ENCODE measurements at places on chromosomes 11 and 22.

DNA sequence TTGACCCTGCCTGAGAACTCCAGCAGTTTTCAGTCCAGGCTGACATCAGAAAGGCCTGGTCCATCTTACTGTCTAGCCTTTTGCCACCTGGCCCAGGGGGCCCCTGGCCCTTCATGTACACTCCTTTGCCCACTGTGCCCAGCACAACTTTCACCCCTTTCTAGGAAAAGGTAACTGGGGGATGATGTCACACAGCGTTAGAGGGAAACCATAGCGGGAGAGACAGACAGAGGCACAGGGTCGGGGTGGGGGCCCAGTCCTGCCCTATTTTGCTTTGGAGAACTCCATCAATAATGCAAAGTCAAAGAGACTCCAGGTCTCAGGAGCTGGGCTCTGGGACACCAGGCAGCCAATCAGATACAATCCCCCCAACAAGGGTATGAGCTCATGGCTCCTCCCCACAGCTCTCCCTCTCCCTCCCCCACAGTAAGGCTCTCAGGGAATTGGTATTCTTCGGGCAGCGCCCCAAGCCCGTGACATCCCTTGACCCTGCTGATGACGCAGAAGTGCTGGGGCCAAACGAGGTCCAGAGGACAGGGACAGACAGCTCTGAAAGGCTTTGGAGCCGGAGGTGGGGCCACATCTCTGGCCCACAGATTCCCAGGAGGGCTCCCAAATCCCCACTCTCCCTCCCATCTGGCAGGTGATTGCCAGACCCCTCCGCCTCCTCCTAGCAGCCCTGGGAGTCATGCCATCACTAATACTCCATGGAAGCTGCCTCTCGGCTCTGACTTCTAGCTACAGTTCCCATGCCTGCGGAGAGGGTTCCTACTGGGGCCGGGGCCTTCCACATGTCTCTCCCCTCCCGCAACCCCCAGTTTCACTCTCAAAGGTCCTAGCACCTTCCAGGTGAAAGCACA is 5.9 kb downstream of the USP2 start:
- DNase-seq: no peak

DNA sequence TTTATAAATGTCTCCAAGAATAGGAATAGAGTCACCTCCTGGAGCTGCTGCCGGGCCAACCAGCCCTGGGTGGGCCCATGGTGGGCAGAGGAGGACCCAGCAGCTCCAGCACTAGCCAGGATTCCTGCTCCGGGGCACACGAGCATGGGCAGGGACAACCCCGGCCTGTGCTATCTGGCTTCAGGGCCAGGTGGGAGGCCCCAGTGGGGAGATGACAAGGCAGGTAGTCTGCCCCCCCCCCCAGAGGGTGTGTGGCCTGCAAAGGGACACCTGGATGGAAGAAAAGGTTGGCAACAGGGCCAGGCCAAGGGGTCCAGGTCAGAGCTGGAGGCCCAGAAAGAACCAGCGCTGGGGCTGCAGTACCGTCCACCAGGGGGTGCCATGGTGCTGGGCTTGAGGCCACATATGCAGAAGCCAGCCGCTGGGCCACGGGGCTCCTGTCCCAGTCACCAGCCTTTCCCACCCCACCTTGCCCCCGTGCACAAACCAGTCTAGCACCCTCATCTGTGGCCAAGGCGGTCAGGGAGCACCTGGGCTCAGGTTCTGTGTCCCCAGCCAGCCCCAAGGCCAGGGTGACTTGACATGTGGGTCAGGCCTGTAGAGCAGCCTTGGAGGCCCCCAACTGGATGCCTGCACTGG is 3.4 kb downstream of the TSPAN32 start:
- DNase-seq: peak; percentile 90

GRCh38 chr11:85939099-85940015 is 84.2 kb downstream of the CCDC83 start:
- DNase-seq: no peak

- no peak for DNase-seq
Observed at GRCh38 chr22:50628543-50629134, 687 bp upstream of the ARSA start.

DNA sequence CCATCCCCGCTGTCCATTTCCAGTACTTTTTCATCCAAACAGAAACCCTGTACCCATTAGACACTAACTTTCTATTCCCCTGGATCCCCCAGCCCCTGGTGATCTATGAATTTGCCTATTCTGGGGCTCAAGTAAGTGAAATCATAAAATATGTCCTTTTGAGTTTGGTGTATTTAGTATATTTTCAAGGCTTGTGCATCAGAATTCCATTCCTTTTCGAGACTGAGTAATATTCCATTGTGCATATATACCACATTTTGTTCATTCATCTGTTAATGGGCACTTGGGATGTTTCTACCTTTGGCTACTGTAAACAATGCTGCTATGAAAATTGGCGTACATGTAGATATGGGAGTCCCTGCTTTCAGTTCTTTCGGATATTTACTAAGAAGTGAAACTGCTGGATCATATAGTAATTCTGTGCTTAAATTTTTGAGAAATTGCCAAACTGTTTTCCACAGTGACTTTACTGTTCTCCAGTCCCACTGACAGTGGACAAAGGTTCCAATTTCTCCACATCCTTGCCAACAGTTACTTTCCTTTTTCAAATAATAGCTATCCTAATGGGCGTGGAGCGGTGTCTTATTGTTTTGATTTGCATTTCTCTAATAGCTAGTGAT is 16.1 kb downstream of the APLP2 start:
- DNase-seq: no peak

- no peak for DNase-seq
Observed at GRCh38 chr11:118010738-118011461, 24.7 kb downstream of the IL10RA start.

DNA sequence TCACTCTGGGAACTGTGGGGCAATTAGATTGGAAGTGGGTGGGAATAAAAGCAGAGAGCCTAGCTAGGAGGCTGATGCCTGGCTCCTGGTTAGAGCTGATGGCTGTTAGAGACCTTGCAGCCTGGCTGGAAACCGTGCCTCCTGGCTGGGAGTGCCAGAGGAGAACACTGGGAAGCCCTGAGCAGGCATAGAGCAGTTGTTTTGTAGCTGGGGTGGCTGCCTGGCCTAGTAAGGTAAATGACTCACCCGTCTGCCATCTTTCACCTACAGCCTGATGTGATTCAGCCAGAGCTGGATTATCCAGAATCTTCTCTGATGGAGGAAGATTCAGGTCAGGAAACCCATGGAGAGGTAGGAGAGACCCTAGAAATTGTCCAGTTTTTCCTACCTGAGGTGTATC is 6.1 kb downstream of the UQCR10 start:
- DNase-seq: no peak

DNA sequence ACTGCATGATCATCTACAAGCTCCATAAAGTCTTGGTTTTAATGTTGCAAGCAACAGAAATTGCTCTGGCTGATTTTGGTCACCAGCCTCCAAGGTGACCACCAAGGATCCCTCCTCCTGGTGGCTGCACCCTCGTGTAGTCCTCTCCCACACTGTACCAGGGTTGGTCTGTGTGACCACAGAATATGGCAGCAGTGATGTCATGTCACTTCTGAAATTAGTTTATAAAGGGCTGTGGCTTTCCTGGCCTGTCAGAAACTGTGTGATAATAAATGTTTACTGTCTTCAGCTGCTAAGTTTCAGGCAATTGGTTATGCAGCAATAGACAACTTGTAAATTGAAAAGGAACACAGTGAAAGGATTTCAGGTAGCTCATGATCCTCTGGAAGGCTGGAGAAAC is 5.3 kb upstream of the PRDM11 start:
- DNase-seq: no peak

- DNase-seq: no peak
Observed at GRCh38 chr11:62544581-62545436, 1.8 kb downstream of the AHNAK start.

DNA sequence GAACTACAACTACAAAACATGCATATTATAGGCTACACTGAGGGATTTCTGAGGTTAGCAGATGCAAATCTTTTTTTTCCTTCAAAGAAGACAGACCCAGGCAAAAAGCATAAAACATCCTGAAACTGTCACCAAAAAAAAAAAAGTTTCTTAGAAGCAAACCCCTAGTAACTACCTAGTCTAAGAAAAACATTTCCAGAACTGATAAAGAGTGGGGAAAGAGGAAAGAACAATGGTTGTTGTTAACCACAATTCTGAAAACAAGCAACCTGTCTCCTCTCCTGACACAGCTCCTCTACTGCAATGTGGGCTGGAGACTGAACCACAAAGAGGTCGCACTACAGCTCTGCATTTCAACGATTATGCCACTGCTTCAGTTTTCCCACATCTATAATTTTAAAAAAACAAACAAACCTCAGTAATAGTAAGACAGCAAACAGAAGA is 15.0 kb downstream of the DENND5A start:
- no peak for DNase-seq

GRCh38 chr11:72763823-72764222 is 11.6 kb upstream of the ARAP1 start:
- no peak for DNase-seq

DNA sequence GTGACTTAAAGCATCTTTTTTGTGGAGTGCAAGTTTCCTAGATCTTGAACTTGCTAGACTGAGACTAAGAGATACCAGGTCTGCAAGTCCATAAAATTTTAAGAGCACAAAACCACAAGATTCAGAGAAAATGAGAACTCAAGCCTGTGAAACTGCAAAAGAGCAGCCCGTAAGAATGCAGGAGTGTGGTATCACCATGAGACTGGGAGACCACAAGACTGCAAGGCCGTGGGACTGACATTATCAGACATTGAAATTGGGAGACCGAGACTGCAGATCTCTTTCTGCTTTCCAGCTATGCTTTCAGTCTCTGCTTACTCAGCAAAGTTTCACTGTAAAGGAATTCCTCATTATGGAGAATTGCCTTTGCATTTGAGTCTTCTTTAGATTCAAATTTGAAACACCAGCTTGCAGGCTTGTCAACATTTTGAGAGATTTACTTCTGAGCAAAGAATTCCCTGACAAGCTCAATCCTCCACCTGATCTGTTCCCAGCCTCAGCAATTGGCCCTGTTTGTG is 621.2 kb downstream of the KCNA4 start:
- no peak for DNase-seq

DNA sequence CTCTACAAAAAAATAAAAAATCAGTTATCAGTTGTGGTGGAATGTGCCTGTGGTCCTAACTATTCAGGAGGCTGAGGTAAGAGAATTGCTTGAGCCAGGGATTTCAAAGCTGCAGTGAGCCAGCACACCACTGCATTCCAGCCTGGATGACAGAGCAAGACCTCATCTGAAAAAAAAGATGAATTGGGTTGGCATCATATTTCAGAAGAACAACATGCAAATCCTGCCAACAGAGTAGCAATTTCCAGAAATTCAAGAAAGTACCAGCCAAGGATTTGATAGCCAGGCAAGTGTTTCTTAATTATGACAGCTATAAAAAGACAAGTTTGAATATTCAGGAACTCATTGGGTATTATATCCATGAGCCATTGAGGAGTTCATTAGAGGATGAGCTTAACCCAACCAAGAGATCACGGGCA is 75.2 kb downstream of the USP47 start:
- DNase-seq: no peak

GRCh38 chr22:19455033-19455432 is 7.5 kb upstream of the C22orf39 start:
- no peak for DNase-seq

DNA sequence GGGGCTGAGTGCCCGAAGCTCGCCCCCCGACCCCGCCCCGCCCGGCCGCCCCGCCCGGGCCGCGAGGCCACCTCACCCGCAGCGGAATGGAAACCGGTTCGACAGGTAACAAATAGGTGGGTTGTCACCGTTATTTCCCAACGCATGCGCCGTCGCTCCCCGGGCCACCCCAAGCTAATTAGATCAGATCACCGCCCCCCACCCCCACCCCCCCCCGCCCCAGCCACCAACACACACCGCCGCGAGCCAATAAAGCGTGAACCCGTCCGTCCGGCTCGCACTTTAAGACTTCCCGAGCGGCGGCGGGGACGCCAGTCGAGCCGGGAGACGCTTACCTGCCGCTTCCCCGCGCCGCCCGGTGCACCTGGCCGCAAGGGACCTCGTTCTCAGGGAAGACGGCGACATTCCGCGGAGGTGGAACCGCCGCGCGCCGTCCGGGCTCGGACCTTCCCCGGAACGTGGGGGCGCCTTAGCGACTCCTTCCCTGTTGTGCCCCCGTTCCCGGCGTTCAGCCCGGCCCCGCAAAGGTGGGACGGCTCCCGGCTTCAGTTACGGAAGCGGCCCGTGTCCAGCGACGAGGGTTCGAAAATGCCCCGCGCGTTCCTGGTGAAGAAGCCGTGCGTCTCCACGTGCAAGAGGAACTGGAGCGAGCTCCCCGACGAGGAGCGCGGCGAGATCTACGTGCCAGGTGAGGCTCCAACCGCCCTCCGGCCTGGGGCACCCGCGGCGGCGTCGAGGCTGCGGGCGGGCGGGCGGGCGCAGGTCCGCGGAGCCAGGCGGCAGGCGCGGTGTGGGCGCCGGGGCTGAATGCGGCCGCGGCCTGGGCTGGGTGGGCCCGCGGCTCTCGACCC is at the start of gene OVOL1:
Gene OVOL1, plus strand, starts transcription at position 278 of the 851 bp plus-strand sequence. Its CDS starts 311 bp downstream, at position 589.
- DNase-seq: peak; percentile 29

GRCh38 chr11:129828301-129828836 is 12.7 kb downstream of the TMEM45B start:
- no peak for DNase-seq

DNA sequence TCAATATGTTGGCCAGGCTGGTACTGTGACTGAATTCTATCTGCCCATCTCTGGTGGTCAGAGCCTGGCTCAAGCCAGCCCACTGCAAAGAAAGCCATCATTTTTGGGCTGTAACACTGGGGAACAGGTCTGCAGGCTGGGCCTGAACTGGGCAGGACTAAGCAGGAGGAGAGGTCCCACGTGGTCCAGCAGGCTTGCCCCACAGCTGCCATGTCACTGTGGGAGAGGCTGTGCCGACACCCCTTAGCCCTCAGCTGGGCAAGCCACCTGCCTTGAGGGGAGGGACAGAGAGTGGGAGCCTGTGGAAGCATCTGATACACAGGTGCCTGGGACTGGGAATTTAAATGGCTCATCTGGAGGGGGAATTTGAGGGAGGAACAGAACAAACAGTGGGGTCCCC is 66.7 kb upstream of the CLTCL1 start:
- DNase-seq: no peak

DNA sequence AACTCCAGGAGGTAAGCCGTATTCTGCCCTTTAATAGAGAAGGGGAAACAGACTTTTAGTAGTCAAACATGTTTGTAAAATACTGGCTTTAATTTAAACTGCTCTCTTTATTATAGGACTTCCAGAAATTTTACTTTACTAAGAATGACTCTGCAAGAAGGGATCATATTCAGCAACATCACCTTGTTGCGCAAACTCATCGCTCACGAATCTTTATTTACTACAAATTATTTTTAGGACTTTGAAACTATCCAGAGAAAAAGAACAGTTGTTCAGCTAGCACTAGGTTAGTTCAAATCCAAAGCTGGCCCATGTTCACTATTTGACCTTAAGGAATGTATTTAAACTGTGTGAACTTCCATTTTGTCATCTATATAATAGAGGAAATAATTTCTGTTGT is 498.3 kb upstream of the TENM4 start:
- DNase-seq: no peak

GRCh38 chr11:122213171-122213570 is 97.2 kb upstream of the BLID start:
- DNase-seq: no peak

- no peak for DNase-seq
Observed at GRCh38 chr11:18368221-18368620, 26.1 kb upstream of the LDHA start.

- no peak for DNase-seq
Observed at GRCh38 chr22:47919001-47919441, 1156.6 kb downstream of the TBC1D22A start.

GRCh38 chr22:44118645-44119315 is 61.9 kb upstream of the PARVG start:
- no peak for DNase-seq

GRCh38 chr11:24932110-24933000 is 435.5 kb downstream of the LUZP2 start:
- DNase-seq: no peak

GRCh38 chr22:47847131-47847890 is 1084.9 kb downstream of the TBC1D22A start:
- no peak for DNase-seq
